ENCODE measurements at places on chromosomes 3 and 15.

GRCh38 chr3:31356941-31357340 is 175.8 kb upstream of the STT3B start:
- DNase-seq: no peak

DNA sequence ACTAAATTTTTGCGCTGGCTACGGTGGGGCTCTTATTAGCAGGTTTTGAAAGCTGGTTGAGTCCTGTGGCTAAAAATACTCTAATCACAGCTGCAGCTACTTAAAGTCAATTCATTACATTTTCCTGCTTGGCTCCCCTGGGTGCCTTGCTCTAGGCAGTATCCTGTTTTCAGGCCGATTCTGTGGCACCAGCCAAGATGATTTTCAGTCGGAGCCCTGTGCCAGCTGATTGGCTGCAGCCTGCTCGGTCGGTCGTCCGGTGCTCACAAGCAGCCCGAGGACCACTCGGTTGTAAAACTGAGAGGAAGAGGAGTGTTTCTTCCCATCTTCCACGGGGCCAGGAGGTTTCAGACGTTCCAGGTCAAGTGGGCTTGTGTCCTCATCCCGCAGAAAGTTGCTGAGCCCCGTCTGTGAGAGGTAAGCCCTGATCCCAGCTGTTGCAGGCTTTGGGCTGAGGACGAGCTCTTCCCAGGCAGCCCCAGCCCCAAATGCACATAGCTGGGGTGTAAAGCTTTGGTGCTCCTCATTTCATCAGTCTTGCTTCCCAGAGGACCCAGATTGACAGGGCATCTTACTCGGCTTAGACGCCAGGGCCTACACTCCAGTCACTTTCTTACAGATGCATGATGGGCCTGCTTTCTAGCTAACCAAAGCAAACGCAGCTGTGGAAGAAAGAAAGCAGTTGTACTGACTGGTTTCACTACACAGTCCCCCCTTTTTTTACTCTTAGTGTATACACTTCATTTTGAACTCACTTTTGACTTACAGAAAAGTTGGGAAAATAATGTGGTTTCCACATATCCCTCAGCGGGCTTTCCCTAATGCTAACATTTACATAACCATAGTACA is 15.9 kb downstream of the LYSMD4 start:
- no peak for DNase-seq

- no peak for DNase-seq
Measured at GRCh38 chr15:79440355-79440908, 8.3 kb downstream of the MINAR1 start.

DNA sequence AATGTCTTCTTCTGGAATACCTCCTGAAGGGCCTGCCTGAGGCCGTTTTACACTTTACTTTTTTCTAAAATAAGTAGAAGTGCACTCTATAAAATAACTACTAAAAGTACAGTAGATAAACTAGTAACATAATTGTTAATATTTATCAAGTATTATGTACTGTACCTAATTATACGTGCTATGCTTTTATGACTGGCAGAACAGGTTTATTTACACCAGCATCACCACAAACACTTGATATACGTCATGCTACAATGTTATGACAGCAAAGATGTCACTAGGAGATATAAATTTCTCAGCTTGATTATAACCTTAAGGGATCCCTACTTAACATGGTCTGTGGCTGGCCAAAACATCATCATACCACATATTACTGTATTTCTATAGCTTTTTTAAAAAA is 29.4 kb downstream of the DLG1 start:
- no peak for DNase-seq

GRCh38 chr3:70532806-70533205 is 220.4 kb upstream of the MDFIC2 start:
- no peak for DNase-seq

DNA sequence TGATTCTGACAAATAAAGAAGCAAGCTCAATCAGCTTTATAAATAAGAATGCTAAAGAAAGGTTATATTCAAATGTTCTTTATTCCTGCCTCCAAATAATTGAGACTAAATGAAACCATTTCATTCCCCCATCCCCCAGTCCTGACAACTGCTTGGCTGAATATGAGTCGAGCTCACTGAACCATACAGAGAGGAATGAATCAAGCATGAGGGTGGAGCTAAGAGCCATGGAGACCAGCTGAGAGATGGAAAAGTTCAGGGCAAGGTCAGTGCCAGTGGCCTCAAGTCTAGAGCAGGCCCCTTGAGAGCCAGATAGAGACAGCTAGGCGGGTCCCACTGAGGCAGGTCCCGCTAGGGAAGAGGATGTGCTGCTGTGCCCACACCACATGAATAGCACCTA is 188.7 kb upstream of the EIF1B start:
- DNase-seq: no peak

DNA sequence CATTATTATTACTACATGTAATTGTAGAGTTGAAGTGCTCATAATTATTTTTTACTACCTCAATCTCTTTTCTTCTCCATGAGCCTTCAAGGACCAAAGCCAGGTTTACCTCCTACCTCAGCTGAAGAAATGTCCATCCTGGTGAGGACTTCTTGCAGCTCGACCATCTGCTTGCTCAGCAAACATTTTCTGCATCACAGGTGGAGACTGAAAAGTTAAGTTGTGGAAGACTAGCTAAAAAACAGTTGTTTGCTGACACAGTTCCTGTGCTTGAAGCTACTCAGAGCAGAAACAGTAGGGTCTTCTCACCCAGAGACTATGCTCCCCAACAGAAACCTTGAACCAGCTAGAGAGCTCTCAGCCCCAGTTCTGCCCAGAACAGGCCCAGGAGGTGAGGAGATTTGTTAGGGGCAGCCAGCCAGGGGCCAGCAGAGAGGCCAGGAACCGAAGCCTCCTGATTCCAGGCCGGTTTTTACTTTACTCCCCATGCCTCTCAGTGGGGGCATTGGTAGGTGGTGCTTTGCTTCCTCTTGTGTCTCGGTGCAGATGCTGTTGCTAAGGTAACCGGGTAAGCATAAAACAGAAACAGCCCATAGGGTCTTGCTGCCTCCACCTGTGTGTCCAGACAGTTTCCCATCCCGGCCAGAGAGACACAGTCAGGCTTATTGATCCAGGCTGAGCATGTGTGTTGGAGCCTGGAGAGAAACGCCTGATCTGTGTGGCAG is 54.9 kb downstream of the CCNL1 start:
- DNase-seq: peak; percentile 49

- no peak for DNase-seq
Measured at GRCh38 chr3:65148687-65149086, 460.9 kb upstream of the ADAMTS9 start.

DNA sequence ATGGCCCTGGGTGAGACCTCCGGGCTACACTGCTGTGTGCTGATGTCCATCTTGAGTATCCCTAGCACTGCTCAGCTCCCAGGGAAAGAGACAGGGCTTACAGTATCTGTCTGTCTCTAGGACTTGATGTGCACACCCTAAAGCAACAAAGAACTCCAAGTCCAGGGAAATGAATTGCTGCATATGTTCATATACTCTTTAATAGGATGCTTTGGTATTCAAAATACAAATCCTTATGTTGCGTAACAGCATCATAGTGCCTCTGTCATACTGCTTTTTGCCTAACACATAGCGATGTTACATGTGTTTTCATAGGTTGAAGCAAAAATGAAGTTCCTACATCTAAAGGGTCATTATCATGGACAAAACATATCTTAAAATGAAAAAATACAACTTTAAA is 299.9 kb downstream of the SLC9A9 start:
- no peak for DNase-seq

- peak; percentile 49 for DNase-seq
Measured at GRCh38 chr3:71495708-71496472, 87.6 kb downstream of the FOXP1 start.

DNA sequence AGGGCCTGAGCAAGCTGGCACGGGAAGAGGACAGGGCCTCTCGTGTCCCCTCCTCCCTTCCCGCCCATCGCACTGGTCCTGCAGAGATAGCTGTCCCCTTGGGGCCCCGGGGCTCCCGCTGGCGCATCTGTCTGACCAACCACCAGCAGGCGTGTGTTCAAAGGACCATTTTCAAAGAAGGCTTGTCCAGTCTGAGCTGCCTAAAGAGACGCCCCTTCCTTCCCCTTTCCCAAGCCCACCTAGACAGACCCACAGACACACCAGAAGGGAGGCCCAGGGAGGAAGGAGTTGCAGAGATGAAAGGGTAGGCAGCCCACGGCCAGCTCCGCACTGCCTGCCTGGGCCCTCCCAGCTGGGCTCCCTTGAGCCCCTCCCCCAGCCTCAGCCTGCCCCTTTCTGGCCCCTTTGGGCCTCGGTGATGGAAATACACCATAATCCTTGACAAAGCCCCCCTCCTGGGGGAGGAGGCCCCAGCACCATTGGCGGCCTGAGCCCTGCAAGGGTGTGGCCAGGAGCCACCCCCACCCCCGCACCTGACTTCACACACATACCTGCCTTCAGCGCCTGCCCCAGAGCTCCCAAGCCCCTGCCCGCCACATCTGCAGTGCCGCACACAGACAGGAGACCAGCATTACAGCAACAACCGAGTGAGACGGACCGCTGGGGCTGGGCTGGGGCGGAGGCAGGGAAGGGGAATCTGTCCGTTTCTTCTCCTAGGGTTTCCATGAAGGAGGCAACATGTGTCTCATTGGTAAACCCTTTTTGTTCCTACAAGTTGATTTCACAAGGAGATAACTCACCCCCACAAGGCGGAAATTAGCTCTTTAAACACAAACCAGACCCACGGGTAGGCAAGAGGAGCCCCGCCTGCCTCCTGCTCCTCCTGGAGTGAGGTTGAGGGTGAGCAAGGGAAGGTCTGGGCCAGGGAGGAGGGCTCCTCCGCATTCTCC is at the start of gene STRA6:
TSS of gene STRA6 (minus strand) at position 336 of the 950 bp plus-strand sequence. CDS start 520 bp downstream, outside the sequence.
- no peak for DNase-seq

GRCh38 chr3:40178012-40178594 is 131.4 kb upstream of the EIF1B start:
- no peak for DNase-seq

GRCh38 chr3:100210772-100211135 is 50.0 kb upstream of the TBC1D23 start:
- DNase-seq: peak; percentile 59

- no peak for DNase-seq
Measured at GRCh38 chr3:101998256-101998926, 149.1 kb downstream of the NFKBIZ start.

- no peak for DNase-seq
Measured at GRCh38 chr3:10688126-10688525, 127.9 kb upstream of the SLC6A11 start.

DNA sequence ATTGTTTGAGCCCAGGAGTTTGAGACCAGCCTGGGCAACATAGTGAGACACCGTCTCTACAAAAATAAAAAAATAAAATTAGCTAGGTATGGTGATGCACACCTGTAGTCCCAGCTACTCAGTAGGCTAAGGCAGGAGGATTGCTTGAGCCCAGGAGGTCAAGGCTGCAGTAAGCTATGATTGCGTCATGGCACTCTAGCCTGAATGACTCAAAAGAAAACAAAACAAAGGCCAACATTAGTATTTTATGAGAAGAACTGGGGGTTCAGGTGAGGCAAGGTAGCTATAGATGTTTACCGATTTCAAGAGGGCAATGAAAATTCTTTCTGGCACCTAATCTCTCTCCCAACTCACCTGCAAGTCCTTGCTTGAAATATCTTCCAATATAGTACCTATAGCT is 77.2 kb downstream of the GREM1 start:
- DNase-seq: no peak

DNA sequence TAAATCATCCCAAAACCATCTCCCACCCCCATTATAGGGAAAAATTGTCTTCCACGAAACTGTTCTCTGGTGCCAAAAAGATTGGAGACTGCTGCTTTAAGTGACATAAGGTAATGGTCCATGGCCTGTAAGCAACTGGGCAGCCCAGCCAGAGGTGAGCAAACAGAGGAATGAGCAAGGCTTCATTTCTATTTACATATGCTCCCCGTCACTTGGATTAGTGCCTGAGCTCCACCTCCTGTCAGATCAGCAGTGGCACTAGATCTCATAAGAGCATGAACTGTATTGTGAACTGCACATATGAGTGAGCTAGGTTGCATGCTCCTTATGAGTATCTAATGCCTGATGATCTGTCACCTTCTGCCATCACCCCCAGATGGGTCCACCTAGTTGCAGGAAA is 1159.8 kb upstream of the ALCAM start:
- DNase-seq: no peak

DNA sequence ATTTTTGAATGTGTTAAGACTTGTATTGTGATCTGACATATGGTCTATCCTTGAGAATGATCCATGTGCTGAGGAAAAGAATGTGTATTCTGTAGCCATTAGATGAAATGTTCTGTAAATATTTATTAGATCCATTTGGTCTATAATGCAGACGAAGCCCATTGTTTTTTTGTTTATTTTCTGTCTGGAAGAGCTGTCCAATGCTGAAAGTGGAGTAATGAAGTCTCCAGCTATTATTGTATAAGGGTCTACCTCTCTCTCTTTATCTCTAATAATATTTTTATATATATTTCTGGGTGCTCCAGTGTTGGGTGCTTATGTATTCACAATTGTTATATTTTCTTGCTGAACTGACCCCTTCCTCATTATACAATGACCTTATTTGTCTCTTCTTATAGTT is 250.6 kb upstream of the GADL1 start:
- no peak for DNase-seq

GRCh38 chr3:65548848-65549625 is 489.7 kb downstream of the MAGI1 start:
- no peak for DNase-seq

- DNase-seq: no peak
Measured at GRCh38 chr3:184237807-184238206, 8.4 kb downstream of the VWA5B2 start.

DNA sequence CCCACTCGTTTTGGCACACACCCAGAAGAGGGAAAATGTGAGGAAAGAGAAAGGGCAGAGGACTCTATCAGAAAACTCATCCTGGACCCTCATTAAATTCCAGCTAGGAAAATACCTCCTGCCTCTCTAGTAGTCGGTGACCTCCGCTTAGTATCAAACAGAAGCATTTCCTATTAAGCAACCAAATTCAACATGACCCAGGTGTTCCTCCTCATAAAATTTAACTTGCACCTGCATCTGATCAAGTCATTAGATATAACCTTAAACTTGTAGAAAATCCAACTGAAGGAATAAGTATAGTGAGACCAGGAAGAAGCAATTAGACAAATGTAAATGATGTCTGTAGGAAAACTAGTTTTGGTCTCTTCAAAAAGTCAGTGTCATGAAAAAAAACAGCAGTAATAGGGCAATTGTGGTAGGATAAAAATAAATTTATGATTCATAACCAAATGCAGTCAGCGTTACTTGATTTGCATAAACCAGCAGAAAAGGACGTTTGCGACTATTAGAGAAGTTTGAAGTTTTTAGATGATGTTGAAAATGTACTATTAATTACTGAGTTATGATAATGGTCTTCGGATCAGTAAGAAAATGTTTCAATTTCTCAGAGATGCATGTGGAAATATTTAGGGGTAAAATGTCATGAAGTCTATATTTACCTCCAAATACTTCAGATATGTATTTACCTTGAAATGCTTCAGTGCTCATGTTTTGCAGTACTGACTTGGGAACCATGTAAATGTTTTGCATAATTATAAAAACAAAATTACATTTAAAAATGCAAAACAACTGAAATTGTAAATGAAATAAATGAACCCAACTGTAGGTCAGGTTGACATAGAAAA is 44.6 kb downstream of the LDHAL6B start:
- no peak for DNase-seq
